GM03348 (cell line): ENCODE measurements at places on chromosomes 13 and 19.
A peak's percentile ranks its signal among the peaks of the same experiment; 100 is the strongest.

GRCh38 chr13:27854606-27855005 lies 62.3 kb downstream of the GSX1 start:
- DNase-seq: no peak

DNA sequence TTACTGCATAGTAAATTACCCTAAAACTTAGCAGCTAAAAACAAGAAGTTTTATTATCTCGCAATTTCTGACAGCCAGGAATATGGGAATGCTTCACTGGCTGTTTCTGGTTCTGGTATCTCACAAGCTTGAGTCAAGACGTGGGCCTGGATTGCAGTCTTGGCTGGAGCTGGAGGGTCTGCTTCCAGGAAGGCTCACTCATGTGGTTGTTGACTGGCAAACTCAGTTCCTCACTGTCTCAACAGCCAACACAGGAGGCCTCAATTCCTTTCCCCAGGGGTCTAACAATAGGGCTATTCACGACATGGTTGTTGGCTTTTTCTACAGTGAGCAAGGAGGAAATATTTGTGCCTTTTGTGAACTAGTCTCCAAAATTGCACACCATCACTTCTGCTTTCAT lies 146.3 kb downstream of the GPC5 start:
- no peak for DNase-seq

- DNase-seq: no peak
Measured at GRCh38 chr19:47860602-47861297, 1.7 kb downstream of the TPRX2 start.

- DNase-seq: peak; percentile 15
Measured at GRCh38 chr13:33560726-33561125, 257.2 kb upstream of the RFC3 start.

GRCh38 chr13:51840917-51841316 lies 4.1 kb downstream of the TMEM272 start:
- no peak for DNase-seq

- DNase-seq: peak; percentile 19
Measured at GRCh38 chr13:75787249-75787928, 151.3 kb downstream of the LMO7 start.

- no peak for DNase-seq
Measured at GRCh38 chr19:32197896-32198882, 147.2 kb upstream of the ZNF507 start.

DNA sequence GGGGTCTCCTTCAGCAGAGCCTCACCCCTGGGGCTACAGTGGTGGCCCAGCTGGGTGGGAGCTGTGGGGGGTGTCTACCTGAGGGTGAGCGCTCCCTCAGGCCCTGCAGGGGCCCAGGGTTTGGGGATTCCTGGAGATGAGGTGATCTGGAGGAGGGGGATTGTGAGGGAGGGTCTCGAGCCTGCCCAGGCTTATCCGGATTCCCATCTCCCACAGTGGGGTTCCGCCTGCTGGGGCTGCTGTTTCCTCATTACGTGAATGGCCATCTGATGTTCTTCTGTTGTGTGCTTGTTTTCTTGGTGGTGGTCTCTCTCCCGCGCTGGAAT lies 4.4 kb downstream of the PPP1R37 start:
- DNase-seq: no peak

DNA sequence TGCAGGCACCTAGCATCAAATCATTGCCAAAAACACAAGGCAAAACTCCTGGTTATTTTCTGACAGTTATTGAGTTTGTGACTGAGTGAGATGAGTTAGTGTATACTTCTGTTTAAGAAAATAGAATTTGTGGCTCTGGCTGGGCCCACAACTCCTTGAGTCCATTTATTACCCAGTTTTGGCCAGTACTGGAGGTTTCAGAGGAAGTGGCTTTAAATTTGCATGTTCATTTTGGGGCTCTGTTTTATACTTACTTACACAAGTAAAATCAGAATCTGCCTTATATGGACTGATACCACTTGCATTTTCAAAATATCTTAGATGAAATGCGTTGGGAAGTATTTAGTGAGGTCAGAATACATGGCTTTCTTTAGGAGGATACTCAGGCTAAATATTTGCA lies 29.0 kb downstream of the TNFSF11 start:
- DNase-seq: no peak

- no peak for DNase-seq
Measured at GRCh38 chr13:105991622-105992277, 543.7 kb downstream of the EFNB2 start.

DNA sequence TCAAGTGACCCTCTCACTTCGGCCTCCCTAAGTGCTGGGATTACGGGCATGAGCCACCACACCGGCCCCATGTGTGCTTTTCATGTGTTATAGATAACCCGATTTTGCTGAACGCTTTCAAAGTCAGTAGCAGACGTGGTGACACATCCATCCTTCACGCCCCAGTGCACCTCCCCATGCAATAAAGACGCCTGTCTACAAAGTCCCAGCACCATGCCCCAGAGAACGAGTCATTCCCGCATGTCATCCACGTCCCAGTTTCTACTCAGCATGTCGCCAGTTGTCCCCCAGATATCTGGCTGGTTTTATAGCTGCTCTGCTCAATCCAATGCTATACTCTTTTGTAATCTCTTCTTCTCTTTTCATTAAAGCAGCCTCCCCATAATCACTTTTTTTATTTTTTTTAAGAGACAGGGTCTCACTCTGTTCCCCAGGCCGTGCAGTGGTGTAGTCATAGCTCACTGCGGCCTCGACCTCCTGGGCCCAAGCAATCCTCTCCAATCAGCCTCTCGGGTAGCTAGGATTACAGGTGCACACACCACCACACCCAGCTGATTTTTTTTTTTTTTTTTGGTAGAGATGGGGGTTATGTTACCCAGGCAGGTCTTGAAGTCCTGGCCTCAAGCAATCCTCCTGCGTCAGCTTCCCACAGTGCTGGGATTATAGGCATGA lies 42.5 kb downstream of the DNM2 start:
- no peak for DNase-seq

DNA sequence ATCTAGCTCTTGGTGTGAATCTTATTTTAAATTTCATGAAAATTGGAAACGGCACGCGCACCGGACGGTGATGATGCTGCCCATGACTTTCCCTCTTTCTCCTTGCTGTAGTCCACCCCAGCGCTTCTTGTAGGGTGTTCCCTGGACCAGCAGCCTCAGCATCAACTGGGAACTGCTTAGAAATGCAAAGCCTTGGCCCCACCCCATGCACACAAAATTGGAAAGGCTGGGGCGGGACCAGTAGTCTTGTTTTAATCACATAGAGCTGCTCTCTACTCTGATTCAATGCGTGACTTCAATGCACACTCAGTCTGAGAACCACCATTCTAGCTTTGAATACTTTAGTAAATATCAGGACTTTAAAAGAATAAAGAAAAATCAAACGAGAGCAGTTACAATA lies 427.1 kb downstream of the EFNB2 start:
- no peak for DNase-seq

- DNase-seq: no peak
Measured at GRCh38 chr13:85170372-85170771, 628.8 kb downstream of the SLITRK6 start.

- DNase-seq: no peak
Measured at GRCh38 chr19:33071887-33072286, 7.2 kb upstream of the RHPN2 start.

DNA sequence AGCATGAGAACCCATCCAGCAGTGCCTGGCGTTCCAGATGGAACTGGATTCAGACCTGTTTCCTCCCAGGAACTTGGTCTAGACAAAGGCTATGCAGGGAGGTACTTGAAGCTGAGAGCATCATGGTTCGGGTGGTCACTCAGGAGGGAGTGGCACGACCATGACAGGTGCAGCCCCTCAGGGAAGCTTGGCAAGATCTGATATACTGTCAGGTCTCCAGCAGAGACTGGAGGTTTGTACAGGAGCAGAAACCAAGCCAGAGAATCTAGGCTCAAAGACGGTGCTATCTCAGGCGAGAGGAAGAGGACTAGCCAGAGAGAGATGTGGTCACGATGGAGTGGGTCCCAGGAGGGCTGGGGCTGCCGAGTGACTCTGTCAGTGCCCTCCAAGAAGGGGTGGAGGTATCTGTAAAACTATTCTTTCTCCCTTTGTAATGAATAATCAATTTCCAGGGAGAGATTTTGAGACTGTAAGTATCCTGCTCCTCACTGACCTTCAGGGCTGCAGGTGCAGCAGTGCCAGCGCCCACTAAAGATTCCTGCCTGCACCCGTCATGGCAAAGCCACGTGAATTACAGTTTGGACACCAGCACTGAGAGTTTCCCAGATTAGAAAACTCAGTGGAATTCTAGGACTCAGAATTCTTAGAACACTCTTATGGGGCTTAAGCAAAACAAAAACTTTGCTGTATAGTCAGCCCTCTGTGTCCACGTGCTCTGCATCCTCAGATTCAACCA lies 10.2 kb upstream of the DCUN1D2 start:
- DNase-seq: no peak

DNA sequence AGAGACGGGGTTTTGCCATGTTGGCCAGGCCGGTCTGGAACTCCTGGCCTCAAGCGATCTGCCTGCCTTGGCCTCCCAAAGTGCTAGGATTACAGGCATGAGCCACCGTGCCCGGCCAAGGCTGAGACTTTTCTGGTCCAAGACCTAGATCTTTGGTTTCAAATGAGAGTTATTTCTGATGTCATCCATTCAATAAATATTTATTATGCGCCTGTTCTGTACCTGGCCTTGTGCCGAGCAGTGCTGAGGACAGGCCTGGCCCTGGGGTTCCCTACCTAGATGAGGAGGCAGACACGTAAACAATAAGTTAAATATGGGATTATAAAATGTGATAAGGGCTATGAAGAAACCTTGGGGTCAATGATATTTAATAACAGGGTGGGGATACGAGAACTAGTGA lies 4.5 kb downstream of the RELB start:
- DNase-seq: no peak

GRCh38 chr13:47206111-47206510 lies 309.3 kb upstream of the HTR2A start:
- DNase-seq: no peak

DNA sequence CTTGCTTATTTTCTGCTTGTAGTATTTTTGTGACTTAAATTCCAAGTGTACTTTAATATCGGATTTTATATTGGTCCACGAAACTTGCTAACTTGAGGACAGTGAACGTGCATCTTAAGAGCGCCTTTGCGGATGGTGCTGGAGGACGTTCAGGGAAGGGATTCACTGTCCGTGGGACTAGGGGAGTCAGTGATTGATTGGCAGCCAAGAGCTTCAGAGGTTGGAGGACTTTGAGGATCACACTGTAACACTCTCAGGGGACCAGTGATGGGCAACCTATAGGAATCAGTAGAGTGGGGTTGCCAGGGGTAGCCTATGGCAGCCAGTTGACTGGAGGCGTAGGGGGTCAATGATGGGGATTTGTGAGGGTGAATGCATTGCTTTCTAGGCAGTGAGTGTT lies 516 bp downstream of the ZNF175 start:
- peak; percentile 16 for DNase-seq

- DNase-seq: no peak
Measured at GRCh38 chr13:25741796-25742195, 310.0 kb downstream of the SHISA2 start.

DNA sequence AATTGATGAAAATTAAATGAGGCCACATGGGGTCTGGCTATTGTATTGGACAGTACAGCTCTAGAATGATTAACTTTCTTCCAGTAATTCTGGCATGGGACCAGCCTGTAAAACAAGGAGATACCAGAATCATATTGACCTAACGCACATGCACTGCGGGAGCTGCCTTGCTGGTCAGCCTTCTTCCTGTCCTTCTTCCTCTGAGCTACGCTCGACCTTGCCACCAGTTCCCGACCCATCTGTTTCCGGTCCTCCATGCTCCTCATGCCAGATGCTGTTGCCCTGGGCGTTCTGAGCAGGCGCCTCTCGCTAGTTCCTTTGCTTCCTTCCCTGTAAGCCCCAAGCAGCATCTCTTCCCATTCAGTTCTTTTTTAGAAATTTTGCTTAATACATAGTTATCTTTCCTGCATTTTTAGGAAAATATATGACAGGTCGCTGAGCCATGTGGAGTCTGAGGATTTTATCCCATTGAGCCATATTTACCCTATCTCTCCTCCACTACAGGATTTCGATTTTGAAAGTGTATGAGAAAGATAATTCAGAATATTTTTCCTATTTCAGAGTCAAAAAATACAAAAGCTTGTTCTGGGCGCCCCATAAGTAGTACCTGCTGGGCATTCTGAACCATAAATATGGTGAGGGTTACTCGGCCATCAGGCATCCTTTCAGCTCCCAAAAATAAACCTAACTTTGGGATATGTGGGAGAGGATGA lies 38.6 kb downstream of the TNFRSF19 start:
- peak; percentile 70 for DNase-seq

- no peak for DNase-seq
Measured at GRCh38 chr13:71454509-71454908, 412.5 kb downstream of the DACH1 start.

GRCh38 chr13:42228527-42228926 lies 43.4 kb upstream of the AKAP11 start:
- DNase-seq: no peak

DNA sequence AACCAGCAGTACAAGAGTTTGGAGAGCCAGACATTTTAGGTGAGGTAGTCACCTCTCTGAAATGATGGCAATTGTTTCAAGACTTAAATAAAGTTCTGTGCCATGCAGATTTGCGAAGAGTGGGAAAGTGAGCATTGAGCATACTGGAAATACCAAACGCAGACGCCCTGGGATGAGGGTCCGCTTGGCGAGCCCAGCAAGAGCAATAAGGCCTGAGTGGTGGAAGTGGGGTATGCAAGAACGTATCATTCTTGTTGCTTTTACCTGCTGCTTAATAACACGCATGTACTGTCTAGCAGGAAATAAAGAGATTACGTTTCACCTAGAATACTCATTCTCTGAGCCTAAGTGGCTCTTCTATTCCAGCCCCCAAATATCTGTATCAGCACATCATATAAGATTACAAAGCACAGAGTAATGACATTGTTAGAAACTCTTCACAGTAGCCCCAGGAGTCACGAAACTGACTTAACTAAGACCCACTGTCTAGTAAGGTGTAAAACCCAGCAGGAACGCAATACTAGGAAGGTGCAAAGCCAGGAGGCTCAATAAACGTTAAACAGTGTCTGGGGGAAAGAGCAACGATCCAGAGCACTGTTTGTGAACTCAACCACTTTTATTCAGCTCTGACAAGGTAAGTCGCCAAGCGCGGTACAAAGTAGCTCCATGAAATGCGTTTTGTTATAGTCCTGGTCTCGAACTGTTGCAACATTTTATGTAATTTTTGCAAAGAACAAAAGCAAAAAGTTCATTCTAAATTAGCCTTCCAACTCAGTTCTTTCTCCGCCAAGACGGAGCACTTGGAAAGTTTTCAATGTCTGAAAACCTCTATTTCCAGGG lies 1.2 kb downstream of the RCBTB2 start:
- DNase-seq: peak; percentile 8

- peak; percentile 79 for DNase-seq
Measured at GRCh38 chr19:30446850-30447552, 74.8 kb downstream of the ZNF536 start.

- DNase-seq: no peak
Measured at GRCh38 chr19:40223135-40223822, 3.2 kb downstream of the CCNP start.

- DNase-seq: no peak
Measured at GRCh38 chr13:46586751-46587514, 34.0 kb downstream of the LRCH1 start.

- DNase-seq: no peak
Measured at GRCh38 chr13:21124852-21125251, 51.5 kb downstream of the SKA3 start.
